Hindlimb muscle (tissue), 1 donor: ENCODE measurements at places on chromosomes 7 and 10.

DNA sequence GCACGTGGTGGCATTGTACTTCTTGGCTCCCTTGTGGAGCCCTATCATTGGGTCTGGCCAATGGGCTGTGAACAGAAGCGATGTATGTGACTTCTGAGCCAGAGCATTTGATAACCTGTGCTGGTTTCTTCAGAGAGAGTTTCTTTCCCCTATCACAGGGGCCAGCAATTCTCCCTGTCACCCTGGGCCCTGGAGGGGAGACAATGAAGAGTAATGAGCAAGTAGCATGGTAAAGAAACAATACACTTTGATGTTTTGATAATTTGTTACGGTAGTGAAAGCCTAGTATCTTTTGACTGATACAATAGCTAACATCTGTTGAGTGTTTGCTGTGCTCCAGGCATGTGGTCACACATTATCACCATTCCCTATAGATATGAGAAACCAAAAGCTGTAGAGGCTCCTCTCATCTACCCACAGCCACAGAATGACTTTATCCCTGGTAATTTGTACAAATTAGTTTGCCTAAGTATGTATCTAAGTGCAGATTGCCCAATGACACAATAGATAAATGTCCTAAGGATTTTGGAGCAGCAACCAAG, 113.4 kb upstream of the SVIL start:
- DNase-seq = no peak

DNA sequence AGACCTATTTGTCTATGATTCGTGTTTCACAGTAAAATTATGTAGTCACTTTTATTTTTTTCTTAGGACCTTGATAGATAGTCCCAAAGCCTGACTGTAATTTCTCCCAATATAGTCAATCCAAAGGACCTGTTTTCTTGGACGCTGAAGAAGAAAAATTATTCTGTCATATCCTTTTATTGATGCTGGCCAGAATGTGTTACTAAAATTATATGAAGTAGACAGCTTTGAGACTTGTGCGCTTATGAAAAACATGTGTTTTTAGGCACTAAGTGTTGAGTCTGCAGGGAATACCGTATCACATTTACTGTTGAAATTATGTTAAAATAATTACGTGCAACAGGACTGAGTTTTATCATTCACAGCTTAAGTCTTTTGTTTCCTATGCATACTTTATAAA, 17.9 kb downstream of the TES start:
- no peak for DNase-seq

DNA sequence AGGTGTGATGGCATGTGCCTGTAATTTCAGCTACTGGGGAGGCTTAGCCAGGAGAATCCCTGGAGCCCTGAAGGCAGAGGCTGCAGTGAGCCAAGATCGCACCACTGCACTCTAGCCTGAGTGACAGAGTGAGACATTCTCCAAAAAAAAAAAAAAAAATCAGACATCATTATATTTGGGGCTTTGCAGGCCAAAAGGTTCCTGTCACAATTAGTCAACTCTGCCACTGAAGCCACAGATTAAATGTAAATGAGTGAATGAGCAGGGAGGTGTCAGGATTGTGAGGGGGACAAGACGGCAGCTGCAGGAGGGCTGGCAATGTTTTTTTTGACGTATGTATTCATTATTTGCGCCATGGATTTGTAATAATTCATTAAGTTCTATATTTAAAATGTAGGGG, 3.3 kb downstream of the ZNF33B start:
- DNase-seq = no peak

DNA sequence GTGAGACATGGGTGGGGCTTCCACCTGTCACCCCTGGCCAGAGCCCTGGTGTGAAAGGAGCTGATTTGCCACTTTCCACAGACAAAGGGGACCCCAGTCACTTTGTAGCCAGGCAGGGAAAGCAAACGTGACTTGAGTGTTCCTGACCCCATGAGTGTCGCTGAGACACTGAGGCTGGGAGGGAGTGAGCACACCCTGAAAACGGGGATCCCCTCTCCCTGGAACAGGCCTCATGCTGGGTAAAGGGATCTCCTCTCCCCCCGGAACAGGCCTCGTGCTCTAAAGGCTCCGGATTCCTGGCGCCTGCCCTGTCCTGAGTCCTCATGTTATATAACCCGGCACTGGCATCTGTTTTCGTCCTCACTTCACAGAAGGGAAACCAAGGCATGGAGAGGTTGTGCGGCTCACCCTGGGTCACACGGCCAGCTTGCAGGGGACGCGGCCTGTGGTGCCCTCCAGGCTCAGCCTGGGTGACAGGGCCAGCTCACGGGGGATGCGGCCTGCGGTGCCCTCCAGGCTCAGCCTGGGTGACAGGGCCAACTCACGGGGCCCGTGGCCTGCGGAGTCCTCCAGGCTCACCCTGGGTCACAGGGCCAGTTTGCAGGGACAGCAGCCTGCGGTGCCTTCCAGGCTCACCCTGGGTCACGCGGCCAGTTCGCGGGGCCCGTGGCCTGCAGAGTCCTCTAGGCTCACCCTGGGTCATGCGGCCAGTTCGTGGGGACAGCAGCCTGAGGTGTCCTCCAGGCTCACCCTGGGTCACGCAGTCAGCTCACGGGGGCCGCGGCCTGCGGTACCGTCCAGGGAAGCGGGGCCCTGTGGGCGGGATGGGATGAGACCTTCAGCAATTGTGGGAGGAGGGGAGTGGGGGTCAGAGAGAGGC, 104.7 kb downstream of the PDGFA start:
- DNase-seq = no peak

GRCh38 chr10:283916-284356, 148.7 kb downstream of the ZMYND11 start:
- DNase-seq = no peak

GRCh38 chr10:81036257-81036656, 498.6 kb downstream of the SH2D4B start:
- DNase-seq = no peak

- no peak for DNase-seq
These were observed 496.9 kb downstream of the CCSER2 start for GRCh38 chr10:84825330-84825729.

- no peak for DNase-seq
These were observed 1.8 kb upstream of the FOXI2 start for GRCh38 chr10:127735156-127735555.

GRCh38 chr10:31154996-31155395, 123.3 kb upstream of the ZNF438 start:
- DNase-seq = no peak

DNA sequence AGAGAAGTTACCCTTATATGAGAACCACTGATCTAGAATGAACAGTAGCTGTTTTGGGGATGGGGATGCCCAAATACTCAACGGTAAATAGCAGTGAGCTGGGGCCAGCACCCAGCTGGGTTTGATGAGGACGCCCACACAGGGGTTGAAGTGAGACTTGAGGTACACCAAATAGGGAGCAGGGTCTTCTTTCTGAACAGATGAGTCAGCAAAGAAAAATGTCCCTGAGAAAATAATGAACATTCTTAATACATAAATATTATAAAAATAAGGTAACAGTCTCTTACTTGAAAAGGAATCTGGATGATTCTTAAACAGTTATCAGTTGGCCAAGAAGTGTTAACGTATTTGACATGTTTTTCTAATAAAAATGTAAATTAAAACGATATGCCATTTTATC, 2.0 kb downstream of the PRSS37 start:
- DNase-seq = no peak

DNA sequence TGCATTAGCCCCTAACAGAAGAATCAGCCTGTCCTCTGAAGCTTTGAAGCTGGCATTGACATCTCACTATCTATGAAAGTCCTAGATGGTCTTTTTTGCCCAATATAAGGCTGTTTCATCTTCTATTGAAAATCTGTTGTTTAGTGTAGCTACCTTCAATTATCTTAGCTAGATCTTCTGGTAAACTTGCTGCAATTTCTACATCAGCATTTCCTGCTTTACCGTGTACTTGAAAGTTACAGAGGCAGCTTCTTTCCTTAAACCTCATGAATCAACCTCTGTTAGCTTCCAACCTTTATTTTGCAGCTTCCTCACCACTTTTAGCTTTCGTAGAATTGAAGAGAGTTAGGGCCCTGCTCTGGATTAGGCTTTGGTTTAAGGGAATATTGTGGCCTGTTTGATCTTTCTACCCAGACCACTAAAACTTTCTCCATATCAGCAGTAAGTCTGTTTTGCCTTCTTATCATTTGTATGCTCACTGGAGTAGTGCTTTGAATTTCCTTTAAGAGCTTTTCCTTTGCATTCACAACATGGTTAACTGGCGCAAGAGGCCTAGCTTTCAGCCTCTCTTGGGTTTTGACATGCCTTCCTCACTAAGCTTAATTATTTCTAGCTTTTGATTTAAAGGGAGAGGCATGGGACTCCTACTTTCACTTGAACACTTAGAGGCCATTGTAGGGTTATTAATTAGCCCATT, 32.5 kb downstream of the ARID5B start:
- no peak for DNase-seq

DNA sequence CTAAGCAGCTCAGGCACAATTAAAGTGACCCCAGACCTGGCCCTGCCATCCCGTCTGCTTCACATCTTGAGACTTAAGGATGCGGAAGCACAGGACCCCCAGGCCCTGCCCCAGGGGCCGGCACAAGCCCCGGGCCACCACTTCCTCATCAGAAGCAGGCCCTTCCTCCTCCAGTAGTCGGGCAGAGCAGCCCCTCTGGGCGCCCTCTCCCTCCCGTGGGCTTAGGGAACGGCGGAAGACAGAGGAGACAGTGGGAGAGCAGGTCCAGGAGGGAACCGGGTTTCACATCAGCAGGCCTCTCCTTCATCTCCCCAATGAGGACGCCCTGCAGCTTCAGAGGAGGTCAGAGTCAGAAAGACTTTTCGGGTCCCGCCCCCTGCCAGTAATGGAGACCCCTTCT, 135.7 kb upstream of the PPIF start:
- DNase-seq = no peak

DNA sequence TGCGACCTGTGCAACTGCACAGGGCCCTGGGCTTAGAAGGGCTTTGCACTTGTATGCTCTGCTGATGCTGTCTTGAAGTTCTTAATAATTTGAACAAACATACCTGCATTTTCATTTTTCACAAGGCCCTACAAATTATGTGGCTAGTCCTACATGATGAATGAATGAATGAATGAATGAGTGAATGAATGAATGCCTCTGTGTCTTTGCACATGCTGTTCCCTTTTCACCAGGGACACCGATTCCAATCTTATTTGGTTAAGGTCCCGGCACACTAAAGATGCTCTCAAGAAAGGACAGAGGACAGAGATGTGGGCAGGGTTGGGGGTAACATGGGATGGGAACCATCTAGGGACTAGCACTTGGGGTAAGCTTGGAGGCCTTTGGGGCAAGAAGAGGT, 39.4 kb upstream of the CHST3 start:
- DNase-seq = no peak

GRCh38 chr10:127756264-127756663, 19.3 kb downstream of the FOXI2 start:
- no peak for DNase-seq

DNA sequence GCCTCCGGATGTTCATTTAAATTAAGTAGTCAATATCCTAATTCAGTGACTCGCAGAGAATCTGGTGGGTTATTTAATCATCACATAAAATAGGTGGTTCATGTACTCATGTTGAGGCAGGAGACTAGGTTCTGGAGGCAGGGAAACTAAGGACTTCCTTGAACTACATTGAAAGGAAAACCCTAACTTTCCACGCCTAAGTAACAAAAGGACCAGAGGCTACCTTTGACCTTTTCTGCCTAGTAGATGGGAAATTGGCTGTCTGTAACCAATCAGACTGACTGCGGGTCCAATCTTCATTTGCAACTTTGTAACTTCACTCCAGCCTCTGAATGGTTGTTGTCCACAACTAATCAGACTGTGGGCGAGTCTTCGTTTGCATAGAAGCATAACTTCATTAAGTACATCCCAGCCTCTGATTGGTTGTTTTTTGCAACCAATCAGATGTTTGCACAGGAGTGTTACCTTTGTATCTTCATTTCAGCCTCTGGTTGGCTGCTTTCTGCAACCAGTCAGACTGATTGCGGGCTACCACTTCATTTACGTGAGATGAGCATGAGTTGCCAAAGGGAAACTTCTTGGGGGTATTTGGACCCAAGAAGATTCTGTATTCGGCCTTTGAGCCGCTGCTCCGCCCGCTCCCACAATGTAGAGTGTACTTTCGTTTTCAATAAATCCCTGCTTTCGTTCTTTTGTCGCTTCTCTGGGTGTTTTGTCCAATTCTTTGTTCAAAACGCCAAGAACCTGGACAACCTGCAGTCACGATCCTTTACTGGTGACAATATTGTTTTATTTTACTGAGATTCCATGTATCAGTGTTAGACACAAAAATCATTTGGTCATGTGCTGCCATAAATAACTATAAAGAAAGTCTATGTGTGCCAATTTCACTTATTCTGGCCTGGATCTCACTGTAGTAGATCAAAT, 1.7 kb upstream of the ST7 start:
- no peak for DNase-seq

DNA sequence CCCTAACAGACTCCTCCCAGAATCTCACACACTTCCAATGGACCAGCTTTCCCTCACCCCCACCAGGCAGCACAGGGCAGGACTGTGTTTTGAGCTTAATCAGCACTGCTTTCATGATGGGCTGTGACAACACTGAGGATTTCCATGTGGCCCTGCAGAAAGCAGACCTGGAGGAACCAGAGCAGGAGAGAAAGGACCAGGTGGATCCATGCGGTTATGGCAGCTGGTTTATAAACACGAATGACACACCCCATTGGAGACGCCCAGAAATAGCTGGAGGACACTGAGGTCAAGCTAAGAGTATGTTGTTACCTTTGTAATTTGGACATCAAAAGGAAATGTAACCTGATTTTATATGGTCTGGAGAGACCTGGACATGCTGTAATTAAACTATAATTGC, 31.7 kb upstream of the HERPUD2 start:
- DNase-seq = no peak

DNA sequence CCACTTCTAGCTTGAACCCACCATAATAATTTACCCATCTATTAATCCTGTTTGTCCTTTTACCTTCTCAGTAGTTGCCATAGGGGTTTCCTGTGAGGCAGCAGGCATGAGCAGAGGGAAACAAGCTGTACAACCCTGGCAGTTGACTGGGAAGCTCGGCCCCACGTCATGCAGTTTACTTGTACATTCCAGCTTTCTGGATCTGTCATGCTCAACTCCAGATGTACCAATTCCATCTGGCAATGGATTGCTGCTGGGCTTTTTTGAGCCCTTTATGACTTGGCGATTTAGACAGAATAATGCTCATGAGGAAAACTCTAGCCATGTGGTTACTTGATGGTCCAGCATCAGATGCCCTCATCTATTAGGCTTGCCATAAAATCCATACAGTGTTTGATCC, 112.5 kb downstream of the GNAI1 start:
- DNase-seq = no peak

DNA sequence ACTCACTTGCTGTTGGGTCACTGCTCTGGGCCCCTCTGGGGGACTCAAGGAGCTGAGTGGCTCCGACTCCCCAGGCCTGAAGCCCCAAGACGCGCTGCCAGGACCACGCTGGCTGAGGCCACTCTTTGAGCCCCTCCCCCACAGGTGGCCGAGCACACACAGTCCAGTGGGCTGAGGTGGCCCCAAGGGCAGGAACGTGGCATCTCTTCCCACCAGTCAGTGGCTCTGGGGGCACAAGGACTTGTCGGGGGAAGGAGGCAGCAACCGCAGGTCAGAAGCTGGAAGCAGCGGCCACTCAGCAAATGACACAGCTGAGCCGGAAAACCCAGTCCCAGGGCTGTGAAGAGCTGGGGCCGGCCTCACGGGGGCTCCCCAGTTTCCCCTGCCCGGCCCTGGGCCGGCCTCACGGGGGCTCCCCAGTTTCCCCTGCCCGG, 24.1 kb downstream of the GRIFIN start:
- DNase-seq = no peak
